ENCODE measurements at places on chromosomes 4 and X.

DNA sequence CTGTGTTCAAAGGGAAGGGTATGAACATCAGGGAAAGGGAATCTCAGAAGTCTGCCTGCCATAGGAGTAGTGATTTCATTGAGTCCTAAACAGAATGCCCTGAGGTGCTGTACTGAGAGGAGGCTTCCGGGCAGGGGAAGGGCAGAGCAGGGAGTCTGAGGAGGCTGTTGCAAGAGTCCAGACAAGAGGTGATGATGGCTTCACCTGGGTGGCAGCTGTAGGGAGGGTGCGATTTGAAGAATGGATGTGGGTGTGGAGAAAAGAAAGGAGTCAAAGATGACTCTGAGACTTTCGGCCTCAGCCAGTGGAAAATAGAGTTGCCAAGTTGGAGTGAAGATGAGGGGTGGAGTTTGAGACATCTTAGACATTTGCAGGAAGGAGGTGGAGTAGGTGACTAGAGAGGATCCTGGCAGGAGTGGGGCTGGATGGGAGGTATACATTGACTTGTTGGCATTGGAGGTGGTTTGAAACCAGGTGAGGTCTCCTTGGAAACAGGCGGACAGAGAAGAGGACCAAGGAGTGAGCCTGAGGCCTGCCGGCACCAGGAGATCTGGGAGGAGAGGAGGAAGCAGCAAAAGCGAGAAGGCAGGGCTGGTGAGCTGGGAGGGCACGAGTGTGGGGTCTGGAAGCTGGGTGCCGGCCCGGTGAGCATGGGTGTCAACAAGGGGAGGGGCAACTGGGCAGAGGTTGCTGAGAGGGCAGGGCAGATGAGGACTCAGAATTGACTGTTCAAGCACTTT is 24.2 kb downstream of the TBC1D14 start:
- no peak for DNase-seq

DNA sequence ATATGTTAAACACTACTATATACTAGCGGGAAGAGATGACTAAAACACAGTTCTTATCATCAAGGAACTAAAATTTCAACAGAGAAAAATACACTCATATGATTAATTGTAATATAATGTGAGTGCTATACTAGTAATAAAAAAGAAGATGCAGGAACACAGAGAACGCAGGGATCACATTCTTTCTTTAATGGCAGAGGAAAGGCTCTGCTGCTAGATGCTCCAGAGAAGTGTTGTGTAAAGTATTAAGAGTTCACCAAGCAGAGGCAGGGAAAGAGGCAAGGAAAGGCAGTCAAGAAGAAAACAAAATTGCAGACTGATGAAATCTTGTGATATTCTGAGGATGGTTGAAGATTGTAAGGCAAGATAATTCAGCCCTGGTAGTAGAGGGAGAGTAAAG is 394.7 kb downstream of the PDGFC start:
- no peak for DNase-seq

GRCh38 chr4:94032754-94033153 is 174.9 kb upstream of the SMARCAD1 start:
- no peak for DNase-seq

DNA sequence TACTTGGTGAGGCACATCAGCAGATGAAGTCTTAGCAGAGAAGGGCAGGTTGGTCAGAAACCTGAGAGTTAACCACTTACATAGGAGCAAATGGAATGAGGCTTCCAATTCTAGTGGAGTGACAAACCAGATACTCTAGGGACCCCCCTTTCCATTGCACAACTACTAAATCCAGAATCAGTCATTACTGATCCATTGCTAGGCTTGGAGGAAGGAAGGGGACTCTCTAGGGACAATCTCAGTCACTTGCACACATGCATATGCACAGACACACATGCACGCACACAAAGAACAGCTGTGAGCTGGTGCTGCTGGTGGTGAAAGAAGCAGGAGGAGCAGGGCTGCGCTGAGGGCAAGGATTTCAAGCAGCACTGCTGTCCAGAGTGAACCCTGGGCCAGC is 25.7 kb downstream of the PNMA5 start:
- DNase-seq, result no peak

DNA sequence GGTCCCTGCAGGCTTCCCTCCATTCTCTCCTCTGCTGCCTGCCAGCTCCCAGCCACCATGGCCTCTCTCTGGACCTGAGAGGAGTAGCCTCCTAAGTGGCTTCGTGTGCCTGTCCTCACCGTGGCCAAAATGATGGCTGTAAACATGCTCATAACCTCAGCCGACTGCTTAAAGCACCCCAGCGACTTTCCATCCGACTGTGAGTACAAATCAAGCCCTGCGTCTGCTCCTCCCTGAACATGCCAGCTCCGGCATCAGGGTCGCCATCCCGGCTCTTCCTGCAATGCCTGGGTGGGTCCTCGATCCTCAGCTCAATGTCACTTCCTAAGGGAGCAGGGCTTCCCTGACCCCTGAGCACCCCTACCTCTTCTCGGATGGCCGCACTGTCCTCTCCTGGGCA is 3.3 kb upstream of the SORCS2 start:
- no peak for DNase-seq

DNA sequence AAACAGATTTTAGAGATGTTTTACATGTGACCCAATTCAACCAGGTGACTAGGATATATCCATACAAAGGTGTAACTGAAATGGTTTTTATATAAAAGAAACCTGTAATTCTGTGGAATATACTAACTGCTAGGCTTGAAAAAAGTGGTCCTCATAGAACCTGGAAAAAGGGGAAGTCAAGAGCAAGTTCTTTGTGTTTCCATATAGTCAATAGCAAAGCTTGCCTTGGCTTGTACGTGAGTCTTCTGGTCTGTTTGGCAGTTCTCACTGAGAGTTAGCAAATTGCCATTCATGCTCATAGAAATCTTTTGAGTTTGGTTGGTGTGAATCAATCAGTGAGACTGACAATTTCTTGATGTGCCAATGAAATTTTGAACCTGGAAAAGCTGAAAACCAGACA is 79.4 kb upstream of the SMIM10 start:
- DNase-seq, result no peak

DNA sequence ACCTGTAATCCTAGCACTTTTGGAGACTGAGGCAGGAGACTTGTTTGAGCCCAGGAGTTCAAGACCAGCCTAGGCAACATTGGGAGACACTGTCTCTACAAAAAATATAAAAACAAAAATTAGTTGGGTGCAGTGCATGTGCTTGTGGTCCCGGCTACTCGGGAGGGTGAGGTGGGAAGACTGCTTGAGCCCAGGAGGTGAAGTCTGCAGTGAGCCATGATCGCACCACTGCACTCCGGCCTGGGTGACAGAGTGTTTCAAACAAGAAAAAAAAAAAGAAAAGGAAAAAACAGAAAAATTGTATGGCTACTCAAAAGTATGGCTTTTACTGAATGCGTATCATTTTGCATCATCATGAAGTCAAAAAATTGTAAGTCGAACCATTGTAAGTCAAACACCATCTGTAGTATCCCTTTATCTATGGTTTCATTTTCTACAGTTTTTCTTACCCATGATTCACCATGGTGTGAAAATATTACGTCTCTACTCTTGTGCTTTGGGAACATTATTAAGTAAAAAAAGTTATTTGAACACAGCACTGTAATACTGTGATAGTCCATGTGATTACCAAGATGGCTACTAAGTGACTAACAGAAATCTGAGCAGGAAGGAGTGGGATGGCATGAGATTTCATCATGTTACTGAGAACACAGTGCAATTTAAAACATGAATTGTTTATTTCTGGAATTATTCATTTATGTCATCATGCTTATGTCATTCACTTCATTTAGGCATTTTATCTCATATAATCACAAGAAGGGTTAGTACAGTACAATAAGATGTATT is 26.5 kb upstream of the MANBA start:
- no peak for DNase-seq

GRCh38 chr4:67038228-67038566 is 507.1 kb downstream of the CENPC start:
- no peak for DNase-seq

DNA sequence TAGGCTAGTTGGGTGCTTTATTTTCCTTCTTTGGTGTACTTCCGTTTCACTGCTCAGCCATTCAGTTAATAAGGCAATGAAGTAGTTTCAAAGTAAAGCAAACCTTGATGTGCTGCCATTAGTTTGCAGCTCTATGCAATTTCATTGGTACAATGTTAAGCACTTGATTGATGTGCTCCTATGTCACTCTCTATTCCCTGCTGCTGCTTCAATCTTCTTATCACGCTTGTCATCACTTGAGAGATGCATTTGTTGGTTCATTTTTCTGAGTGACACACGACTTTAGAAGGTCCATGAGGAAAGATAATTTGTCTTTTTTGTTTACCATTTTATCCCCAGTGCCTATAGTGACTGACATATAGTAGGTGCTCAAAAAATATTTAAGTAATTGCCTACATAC is 871.0 kb upstream of the PABPC4L start:
- DNase-seq, result no peak

GRCh38 chrX:120690344-120690743 is 60.5 kb upstream of the C1GALT1C1 start:
- DNase-seq, result peak; percentile 13

GRCh38 chr4:169620880-169621248 is 486 bp downstream of the CLCN3 start:
- no peak for DNase-seq

- DNase-seq, result no peak
Observed at GRCh38 chr4:26386386-26386785, 65.6 kb downstream of the RBPJ start.

DNA sequence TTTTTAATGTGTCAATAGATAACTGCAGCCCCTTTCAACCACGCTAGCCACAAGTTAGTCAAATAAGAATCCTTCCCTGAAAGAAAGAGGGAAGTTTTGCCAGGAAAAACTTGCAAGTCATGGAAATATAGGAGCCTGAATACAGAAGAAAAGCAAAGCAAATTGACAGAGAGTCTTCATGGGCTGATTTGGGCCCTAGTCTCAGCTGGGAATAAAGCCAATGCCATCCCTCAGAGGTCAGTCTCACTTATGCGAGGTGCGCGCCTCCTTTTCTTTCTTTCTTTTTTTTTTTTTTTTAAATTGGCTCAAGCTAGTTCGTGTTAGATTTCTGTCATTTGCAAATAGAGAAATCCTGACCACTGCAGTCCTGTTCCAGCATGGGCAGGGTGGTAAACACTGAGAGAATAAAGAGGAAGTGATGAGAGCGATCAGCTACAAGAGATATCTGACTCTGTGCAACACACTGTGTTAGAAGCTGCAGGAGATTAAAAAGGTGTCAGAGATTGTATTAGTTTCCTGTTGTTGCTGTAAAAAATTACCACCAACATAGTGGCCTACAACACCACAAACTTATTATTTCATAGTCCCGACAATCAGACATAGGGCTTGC is 299.7 kb downstream of the LDB2 start:
- DNase-seq, result no peak

DNA sequence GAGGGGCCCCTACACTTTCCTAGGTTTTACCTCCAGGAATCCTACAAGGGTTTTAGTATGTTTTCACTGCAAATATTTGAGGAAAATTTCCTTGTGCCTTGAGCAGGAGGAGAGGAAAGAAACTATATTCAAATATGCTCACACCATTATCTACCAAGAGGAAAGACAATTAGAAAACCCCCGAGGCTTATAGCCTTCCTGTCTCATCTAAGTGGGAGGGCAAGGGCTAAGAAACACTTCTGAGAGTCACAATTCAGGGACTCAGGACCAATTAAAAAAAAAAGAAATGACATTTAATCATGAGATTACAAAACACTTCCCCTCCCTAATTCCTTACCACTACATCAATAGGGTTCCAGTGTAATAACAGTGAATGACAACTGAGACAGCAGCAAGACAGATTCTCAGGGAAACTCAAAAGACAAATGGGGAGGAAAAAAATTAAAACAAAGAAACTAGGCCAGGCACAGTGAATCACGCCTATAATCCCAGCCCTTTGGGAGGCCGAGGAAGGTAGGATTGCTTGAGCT is 45.6 kb downstream of the ATRX start:
- no peak for DNase-seq

GRCh38 chrX:86830685-86831084 is 682.4 kb downstream of the DACH2 start:
- no peak for DNase-seq

DNA sequence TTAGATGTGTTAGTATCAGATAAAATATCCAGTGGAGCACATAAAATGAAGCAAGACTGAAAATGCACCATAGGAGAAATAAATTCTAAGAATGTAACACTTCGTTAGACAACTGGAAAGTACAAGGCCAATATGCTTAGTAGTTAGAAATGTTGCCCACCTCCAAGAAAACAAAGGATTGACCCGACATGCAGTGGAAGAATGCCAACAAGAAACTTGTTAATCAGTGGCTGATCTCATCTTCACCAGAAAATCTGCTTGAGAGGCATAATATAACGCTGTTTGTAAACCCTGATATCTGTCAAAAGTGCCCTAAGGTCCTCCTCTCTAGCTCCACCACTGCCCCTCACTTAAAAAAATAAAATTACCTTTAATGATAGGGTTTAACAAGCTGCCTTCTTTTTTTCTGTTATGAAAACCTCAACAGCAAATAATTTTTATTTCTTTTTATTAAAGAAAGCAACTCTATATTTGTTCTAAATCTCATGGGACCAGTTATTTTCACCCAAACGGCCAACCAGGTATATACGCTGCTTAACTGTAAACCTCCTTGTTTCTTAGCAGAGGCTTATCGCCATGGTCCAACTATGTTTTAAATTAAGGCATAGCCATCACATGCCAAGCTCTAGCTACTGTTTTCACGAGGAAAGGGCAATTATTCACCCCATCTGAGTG is 1.8 kb downstream of the RASGEF1B start:
- DNase-seq, result no peak

GRCh38 chrX:65586491-65586890 is 51.9 kb upstream of the LAS1L start:
- no peak for DNase-seq

GRCh38 chr4:15783676-15784075 is 5.5 kb downstream of the CD38 start:
- no peak for DNase-seq

GRCh38 chrX:23826216-23826615 is 43.2 kb downstream of the SAT1 start:
- no peak for DNase-seq

DNA sequence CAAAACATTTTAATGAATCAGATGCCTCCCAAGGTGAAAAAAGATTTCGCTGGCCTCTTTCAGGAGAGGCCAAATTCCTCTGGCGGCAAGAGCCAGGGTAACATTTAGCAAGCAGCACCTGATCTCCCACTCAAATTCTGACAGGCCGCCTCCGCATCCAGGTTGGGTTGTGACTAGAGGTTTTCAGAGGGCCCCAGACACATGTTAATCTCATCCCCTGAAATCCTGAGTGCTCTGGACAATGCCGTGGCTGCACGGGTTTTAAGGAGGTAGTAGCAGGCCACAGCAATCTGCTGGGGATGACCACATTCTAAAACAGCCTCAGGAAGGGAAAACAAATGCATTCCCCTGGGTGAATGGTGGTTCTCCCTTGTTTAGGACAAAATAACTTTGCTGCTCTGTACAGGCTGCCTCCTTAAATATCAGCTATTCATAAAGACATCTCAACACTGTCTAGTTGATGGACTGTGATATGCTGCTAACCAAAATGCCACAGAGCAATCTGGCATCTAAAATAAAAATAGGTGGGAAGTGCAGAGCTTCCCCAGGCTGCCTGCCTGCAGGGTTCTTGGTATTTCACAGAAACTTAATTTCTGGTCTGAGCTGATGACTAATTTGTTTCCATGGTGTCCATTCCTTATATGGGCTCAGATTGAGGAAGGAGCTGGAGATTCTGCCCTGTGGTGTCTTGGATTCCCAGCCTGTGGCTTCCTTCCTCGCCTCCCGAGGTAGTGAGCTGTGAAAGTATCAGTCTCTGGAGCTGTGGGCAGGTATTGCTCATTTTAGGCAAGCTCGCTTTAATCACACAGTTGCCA is 202.0 kb downstream of the DCLK2 start:
- DNase-seq, result peak; percentile 72

- no peak for DNase-seq
Observed at GRCh38 chr4:7186516-7187167, 5.7 kb upstream of the SORCS2 start.
